ENCODE measurements at places on chromosomes 7 and 10. TPM values are rescaled to one million over a fixed set of nuclear protein-coding genes. Genes with fewer than 3 reads are reported as not detected.

GRCh38 chr10:51915031-51915542 is 215.7 kb upstream of the CSTF2T start:
- no peak for DNase-seq

The CPA2 gene
- total RNA-seq: not detected

The NME8 gene
- not detected for total RNA-seq

The CC2D2B gene
- 1.2 TPM for total RNA-seq

DNA sequence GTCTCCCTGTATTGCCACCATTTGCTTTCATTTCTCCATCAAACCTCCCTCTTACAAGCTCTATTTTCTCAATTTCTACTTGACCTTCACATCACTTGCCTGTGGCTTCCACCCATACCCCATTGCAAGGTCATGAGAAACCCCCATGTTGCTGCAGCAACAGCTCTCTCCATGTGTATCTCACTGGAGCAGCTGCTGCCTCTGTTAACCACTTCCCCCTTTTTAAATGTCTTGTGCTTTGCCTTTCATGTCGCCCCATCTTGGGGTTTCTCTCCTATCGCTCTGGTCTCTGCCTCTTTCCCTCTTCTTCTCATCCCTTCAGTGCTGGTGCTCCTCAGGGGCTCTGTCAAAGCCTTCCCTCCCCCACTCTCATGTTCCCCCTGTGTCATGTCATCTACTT is 148.8 kb downstream of the CHN2 start:
- no peak for DNase-seq

DNA sequence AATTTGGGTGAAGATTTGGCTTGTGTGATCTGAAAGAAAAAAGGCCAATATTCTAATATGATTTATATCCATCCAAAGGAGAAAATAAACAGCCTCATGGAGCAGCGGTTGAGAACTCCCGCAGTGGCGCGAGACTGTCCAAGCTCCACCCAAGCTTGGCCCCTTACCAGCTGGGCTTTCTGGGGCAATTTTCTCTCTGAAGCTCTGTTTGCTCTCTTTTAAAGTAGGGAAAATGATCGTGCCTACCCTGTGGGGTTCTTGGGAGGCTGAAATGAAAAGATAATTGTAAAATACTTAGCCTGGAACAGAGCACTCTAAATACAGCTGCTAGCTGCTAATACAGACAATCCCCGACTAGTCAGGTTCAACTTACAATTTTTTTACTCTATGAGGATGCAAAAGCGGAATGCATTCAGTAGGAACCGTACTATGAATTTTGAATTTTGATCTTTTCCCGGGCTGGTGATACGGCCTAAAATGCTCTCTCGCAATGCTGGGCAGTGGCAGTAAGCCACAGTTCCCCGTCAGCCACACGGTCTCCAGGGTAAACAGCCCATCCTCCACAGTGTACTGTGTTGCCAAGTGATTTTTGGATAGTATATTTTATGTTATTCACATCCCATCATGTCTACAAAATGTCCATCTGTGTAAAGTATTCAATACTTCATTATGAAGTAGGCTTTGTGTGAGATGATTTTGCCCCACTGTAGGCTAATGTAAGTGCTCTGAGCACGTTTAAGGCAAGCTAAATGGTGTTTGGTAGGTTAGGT is 137.7 kb downstream of the CHN2 start:
- no peak for DNase-seq

DNA sequence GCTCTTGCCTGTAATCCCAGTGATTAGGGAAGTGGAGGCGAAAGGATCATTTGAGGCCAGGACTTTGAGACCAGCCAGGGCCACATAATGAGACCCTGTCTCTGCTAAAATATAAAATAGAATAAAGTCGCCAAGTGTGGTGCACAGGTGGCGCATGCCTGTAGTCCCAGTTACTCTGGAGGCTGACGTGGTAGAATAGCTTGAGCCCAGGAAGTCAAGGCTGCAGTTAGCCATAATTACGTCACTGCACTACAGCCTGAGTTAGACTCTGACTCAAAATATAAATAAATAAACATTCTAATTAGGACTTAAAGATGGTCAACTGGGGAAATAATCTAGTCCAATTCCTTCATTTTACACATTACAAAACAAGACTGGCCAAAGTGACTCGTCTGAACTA is 768 bp downstream of the CHCHD2 start:
- no peak for DNase-seq

DNA sequence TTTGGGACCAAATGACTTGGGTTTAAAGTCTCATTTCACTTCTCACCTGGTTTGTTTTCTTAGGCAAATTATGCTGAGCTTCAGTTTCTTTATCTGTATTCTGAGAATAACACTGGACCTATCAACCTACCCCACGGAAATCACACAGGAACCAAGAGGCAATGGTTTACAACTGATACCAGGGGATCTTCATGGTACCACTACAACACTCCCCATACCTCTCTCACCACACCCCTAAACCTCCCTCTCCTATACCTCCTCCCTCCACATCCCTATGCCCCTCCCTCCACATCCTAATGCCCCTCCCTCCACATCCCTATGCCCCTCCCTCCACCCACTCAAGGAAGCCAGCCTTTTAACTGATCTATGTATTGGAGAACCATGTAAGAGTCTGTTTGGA is 9.9 kb downstream of the FAM204A start:
- no peak for DNase-seq

The OR2F1 gene
- not detected for total RNA-seq

The LLCFC1 gene
- total RNA-seq: not detected

GRCh38 chr7:110994028-110994967 is 96.6 kb upstream of the LRRN3 start:
- no peak for DNase-seq

DNA sequence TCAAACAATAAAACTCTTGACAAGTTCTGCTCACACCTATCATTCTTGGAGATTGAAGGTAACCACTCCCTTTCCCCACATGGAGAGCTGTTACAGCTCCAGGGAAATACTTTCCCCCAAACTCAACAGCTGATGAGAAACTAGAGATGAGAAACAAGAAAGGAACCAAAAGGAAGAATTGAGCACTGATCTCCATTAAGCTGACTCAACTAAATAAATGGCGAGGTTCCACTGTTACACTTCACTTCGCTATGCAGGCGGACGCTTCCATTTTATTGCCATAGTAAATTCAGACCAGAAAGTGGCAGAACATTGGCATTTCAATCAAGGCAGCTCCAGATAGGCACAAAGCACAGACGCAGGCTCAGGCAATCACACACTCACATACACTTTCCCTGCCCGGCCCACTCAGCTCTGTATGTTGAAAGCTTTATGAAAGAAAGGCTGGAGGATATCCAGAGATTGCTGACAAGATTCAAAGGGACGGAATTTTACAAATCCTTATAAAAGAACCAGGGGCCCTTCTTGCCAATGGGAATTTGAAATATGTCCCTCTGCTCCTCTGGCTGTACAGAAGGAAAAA is 11.5 kb upstream of the YAE1 start:
- no peak for DNase-seq

- no peak for DNase-seq
Measured at GRCh38 chr7:84941291-84941690, 245.6 kb downstream of the SEMA3D start.

The ZNF248 gene
- 67.3 TPM for total RNA-seq

GRCh38 chr10:75542906-75543305 is 111.5 kb downstream of the LRMDA start:
- no peak for DNase-seq

The CTBP2 gene
- total RNA-seq: 32.6 TPM

- no peak for DNase-seq
Measured at GRCh38 chr10:411603-412002, 276.3 kb downstream of the ZMYND11 start.

GRCh38 chr10:68121020-68121743 is 11.9 kb downstream of the MYPN start:
- DNase-seq: no peak

The GIMAP2 gene
- total RNA-seq: 3.7 TPM

The PKD2L1 gene
- not detected for total RNA-seq

- DNase-seq: no peak
Measured at GRCh38 chr10:12594448-12594944, 245.1 kb downstream of the CAMK1D start.

DNA sequence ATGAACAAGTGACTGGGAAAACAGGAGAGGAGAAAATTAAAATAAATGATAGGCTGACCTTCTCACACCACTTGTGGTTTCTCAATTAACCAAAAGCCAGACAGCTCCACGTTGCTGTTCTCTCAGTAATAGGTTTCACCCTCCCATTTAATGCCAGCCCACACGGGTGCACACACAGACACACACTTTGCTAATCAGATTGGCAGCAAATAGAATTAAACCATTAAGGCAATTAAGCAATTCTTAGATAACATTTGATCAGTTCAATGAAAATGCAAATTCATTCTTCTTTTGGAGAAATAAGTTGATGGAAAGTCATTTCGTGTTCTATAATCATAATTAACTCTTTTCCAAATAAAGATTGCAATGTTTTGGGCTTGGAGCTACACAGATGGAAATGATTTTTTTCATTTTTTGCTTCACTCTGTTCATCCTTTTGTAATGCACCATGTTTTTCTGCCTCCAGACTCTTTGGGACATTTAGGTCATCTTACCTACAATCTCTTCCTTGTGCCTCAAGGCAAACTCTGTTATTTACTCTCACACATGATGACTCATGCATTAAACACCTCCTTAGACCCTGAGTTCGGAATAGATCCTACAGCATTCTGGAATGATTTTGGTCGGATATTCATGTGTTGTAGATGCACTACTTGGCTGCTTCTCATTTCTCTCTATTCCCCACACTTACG is 700.7 kb downstream of the AUTS2 start:
- no peak for DNase-seq

- DNase-seq: no peak
Measured at GRCh38 chr10:78782441-78782840, 286.3 kb upstream of the ZMIZ1 start.

DNA sequence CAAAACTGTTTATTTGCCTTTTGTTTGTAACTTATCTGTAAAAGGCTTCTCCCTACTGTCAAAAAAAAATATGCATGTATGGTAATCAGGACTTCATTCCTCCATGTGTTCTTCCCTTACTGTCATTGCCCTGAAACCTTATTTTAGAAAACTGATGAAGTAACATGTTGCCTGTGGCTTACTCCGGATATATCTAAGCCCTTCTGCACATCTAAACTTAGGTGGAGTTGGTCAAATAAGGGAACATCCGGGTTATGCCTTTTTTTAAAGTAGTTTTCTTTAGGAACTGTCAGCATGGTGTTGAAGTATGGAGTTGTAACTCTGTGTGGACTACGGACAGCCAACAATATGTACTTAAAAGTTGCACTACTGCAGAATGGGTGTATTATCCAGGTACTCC is 6.2 kb downstream of the SAR1A start:
- no peak for DNase-seq

DNA sequence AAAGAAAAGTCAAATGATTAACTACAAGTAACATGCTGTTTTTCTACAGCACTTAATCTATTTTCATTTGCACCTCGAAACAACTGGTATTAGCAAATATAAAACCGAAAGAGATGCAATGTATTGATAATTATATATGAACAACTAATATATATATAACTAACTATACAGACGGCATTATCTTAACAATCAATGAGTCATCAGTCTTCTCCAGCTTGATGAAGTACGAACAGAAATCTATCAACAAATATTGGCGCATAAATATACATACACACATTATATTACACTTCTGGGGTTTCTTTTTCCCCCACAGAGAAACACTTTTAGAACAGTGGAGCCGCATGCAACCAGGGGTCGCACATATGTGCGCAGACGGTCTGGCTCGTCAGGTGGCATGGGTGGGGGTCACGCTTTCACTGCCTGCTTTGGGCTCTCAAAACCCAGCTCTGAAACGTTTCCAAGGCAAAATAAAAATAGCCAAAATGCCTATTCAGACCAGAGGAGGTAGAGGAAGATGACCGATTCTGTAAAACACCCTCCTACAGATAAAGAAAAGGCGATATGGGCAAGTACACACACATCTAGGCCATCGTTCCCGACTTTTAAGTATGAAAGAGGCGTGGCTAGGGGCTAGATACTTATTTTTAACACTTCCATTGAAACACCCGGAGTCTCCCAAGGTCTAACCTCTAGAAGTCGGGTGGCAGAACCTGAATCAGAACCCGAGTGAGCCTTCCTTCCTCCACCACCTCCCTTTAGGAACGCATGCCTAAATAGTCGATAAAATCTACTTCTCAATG is 1.7 kb downstream of the ARHGAP12 start:
- DNase-seq: no peak

DNA sequence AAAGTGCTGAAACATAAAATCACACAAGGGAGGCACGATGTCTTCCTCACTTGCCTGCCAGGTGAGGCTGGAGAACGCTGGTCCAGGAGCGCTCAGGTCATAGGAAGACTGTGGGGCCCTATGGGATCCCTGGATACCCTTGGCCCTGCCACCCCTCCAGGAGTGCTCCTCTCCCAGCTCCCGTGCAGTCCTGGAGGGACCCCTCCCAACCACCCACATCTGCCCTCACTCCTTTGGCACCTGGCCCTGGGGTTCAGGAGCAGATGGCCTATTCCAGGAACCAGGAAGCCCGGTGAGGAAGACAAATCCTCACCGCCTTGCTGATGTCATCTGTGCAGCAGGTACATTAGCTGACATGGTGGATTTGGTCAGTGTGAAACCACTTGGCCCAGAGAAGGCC is 3.7 kb upstream of the CXCL12 start:
- DNase-seq: no peak
